ENCODE measurements at places on chromosomes 2 and 18.

DNA sequence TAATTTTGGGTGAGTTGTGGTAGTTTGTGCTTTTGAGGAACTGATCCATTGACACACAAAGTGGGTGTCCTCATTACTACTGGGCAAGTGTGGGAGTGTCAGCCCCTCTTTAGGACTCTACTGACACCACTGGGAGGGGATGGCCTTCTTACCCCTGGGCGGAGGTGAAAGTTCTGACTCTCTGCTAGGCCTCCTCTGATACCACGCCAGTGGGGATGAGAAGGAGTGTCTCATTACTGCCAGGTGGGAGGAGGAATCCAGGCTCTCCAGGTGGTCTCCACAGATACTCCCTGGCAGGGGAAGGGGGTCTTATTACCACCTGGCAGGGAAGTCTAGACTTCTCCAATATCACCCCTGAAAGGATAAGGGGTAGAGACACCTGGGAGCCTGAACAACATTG lies 9.1 kb downstream of the LCLAT1 start:
- DNase-seq, result no peak

DNA sequence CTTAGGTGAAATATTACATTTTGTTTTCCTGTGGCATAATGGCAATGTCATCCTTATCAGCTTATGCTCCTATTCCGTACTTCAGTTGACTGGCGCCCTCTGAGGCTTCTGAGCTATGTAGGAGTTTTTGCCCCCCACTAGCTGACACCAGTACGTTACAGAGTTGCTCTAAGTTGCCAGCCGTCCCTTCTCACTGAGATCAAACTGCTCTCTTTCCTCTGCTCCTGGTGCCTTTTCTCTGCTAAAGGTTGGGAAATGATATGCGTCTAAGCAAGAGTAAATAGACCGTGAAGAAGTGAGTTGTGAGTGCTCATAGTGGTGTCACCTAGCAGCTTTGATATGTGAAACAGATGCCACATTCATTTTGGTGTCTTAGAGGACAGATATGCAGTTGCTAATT lies 99.2 kb downstream of the RAPGEF4 start:
- no peak for DNase-seq

DNA sequence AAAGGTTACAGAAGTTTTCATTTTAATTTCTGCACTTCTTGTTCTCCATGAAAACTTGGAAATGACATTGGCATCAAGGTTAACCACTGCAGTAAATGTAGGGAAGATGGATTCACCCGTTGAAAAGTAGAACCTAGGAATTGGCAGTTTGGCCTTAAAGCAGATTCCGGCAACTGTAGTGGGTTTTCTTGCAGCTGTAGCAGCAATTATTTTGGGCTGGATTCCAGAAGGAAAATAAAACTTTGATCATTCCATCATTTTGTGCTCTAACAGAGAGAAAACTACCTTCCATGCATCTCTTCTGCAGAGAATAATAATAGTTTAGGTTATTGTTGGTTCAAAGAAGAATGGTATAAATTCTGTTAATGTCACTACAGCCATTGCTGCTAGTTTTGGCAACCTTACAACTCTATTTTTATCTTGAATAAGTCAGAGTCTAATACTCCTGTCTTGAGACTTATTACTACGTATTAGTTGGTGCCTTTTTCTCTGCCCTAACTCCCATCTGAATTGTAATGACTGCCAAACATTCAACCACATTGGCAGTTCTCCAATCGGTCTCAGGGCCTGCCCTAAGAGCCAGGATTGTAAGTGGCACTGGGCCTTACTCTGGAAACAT lies 178.1 kb upstream of the PIEZO2 start:
- no peak for DNase-seq

DNA sequence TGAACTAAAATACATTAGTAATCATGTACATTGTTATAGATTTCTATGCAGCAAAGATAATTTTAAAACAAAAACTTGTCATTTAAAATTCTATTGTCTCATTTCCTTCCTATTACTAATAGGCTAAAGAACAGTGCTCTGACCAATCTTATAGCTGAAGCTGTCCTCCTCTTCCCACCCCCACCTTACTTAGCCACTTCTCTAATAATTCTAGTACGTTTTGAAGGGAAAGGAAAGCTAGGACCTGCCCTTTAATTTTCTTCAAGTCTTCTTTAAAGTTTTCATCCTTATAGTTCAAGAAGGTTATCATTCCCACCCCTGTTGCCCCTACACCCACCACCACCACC lies 121.6 kb downstream of the RBMS1 start:
- DNase-seq, result no peak

GRCh38 chr2:157857881-157858280 lies 18.2 kb downstream of the ACVR1 start:
- no peak for DNase-seq

GRCh38 chr2:238444242-238444641 lies 17.5 kb downstream of the ASB1 start:
- DNase-seq, result no peak

- DNase-seq, result no peak
These were observed at the start of gene LRP2 for GRCh38 chr2:169362118-169362893. Gene LRP2, minus strand, starts transcription at chr2:169362534. Its CDS starts 135 bp downstream, at chr2:169362399.

- no peak for DNase-seq
These were observed 33.3 kb downstream of the UXS1 start for GRCh38 chr2:106160786-106161261.

GRCh38 chr2:201937343-201937742 lies 96.3 kb upstream of the FZD7 start:
- no peak for DNase-seq
